ENCODE measurements at places on chromosomes 5 and 9.

DNA sequence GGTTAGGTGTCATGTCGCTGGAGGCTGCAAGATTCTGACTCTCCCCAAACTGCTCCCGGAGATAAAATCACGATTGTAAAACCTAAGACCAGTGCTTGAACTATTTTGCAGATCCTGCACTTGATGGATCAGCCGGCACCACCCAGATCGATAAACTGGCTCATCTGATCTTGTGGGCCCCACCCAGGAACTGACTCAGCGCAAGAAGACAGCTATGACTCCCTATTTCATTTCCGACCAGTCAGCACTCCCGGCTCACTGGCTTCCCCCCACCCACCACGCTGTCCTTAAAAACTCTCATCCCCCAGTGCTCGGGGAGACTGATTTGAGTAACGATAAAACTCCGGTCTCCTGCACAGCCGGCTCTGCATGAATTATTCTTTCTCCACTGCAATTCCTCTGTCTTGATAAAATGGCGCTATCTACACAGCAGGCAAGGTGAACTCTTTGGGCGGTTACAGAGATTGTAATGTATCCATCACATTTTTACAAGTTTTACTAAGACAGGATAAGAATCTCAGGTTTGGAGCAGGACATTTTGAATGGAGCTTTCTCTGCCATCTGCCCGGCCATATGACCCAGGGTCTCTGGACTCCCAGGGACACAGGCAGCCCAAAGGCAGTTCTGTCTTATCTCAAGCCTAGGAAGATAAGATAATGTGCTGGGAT, 10.6 kb upstream of the PPP1R26 start:
- DNase-seq = no peak

DNA sequence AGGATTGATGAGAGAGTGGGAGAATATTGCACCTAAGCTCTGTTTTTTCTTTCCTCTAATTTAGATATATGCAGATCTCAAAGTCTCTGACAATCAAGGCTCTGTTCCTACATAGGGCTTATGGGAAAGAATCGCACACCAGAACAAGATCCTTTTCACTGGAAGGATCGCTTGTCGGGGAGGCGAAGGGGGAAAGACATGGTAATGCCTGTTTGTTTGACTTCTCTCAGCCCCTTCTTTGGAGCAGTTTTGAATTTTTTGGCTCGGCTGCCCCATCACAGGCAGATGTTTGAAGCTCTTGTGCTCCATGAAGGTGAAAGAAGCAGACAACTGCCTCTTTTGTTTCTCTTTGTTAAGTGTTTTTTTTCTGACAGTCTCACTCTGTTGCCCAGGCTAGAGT, 599.9 kb upstream of the ZNF608 start:
- DNase-seq = no peak

- no peak for DNase-seq
These were observed 48.1 kb downstream of the FNBP1 start for GRCh38 chr9:129994882-129995281.

GRCh38 chr5:67815455-67816391, 399.8 kb upstream of the PIK3R1 start:
- no peak for DNase-seq

DNA sequence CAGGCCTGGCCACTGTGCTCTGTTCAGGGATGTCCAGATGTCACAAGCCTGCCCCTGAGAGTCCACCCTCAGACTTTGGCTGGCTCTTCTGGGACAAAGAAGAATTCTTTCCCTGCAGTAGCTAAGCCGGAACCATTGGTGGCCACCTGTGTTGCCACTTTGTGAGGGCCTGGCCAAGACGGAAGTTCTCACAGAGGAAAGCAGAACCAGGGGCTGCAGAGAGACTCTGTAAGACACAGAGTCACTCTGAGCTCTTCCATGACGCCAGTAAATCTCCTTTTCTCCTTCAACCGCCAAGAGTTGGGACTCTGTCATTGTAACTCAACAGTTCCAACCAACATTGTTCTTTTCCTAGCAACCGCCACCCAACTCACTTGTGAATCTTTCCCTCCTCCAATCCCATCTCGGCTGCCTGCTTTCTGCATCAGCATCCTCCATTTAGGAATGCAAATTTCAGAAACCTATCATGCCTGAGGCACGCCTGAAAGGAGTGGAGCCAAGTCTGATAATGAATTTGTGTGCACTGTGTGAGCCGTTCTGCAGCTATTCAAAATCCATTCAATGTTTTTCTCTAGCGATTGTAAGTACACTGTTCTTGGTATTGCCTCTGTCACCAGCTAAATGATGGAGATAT, 37.8 kb upstream of the ATP6V1G1 start:
- DNase-seq = no peak

DNA sequence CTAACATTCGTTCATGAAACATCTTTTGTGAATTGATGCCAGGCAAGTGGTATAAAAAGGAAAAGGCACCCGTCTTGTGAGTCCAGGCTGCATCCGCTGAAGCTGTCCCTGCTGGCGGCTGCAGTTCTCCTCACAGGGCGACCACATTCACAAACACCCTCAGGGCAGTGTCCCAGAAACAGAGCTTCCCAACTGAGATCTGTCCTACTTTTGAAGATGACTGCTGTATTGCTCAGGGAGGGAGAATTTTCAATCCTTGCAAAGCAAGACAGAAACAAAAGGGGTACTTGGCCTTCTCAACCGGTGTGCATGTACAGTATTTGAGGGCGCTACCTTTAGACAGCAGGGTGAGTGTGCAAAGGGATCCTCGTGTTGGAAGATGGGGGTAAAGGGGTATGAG, 316.1 kb downstream of the GADD45G start:
- DNase-seq = no peak

DNA sequence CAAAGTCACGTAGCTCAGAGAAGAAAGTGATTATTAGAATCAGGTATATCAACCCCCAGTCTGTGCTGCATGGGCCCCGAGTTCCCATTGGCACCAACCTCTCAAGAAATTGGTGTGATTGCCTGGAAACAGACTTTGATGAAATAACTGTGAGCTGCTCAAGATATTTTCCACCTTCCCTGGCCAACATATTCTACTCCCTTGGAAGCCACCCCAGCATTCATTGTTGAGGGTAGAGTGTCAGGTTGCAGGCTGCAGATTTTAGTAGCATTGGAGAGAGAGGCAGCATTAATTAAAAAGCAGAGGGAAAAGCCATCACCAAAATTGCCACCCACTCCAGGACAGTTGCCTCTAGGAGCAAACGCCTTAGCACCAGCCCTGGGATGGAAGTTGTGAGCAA, 154.2 kb upstream of the TNPO1 start:
- DNase-seq = no peak

DNA sequence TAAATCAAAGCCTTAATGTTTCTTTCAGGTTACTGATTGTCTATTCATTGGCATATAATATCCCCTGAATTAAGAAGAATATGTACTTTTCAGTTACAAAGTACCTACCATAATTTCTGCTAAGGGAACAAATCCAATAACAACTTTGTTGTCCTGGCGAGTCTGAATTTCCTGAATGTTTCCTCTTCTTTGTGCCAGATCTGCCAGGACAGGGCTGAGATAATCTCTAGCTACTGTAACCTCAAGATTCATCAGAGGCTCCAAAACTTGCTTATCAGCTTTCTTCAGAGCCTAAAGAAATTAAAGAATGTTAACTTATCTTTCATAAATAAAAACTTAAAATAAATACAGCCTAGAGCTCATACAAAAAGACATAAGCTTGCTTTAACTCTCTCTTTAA, 37.2 kb downstream of the HEXB start:
- DNase-seq = no peak
